ENCODE measurements at places on chromosomes 6 and 20. TPM values are rescaled to one million over a fixed set of nuclear protein-coding genes. Genes with fewer than 3 reads are reported as not detected.

TINAG gene
- 0.26 TPM for polyA plus RNA-seq

TUBB1 gene
- polyA plus RNA-seq: not detected

GMPR gene
- polyA plus RNA-seq: 16.6 TPM

CALHM6 gene
- 0.50 TPM for polyA plus RNA-seq

ADGB gene
- not detected for polyA plus RNA-seq

HTR1B gene
- polyA plus RNA-seq: not detected

MYL9 gene
- 175 TPM for polyA plus RNA-seq

CAP2 gene
- polyA plus RNA-seq: 13.5 TPM

GINS1 gene
- 3.5 TPM for polyA plus RNA-seq

FABP7 gene
- polyA plus RNA-seq: not detected

SIRPD gene
- not detected for polyA plus RNA-seq

KIZ gene
- 11.7 TPM for polyA plus RNA-seq

All from hepatocyte (in vitro differentiated cells).